ENCODE measurements at places on chromosomes 2 and 18. TPM values are rescaled to one million over a fixed set of nuclear protein-coding genes. Genes with fewer than 3 reads are reported as not detected.

ZC3H8 gene
- total RNA-seq, result 8.0 TPM

CFC1B gene
- not detected for total RNA-seq

RASGRP3 gene
- total RNA-seq, result 0.72 TPM

DNA sequence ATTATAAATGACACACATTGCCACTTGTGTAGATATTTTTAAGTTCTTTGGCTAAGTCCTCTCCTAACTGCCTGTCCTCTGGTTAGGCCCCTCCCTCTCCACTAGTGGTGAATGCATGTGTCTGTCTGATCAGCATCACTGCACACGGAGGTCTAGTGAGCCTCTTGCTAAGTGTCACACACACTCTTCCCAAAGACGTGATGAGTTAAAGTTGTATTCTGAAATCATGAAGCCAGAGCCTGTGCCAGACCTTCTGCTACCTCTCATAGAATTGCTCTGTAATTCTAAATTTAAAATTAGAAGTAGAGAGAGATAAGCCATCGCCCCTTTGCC is 41.3 kb downstream of the RALB start:
- DNase-seq, result no peak

- DNase-seq, result peak; percentile 54
Observed at GRCh38 chr2:42045352-42045751, 2.5 kb upstream of the PKDCC start.

DNA sequence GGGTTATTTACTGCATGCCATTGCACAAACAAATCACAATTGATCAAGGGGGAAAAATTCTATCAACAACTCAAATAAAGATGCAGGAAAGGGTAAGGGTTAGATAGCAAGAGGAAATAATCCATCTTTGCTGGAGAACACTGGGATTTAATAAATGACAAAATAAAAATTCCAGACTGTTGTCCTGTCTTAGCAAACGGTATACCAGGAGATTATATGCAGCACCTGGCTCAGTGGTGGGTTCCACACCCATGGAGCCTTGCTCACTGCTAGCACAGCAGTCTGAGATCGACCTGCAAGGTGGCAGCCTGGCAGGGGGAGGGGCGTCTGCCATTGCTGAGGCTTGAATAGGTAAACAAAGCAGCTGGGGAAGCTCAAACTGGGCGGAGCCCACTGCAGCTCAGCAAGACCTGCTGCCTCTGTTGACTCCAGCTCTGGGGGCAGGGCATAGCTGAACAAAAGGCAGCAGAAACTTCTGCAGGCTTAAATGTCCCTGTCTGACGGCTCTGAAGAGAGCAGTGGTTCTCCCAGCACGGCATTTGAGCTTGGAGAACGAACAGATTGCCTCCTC is 296.5 kb upstream of the THSD7B start:
- DNase-seq, result no peak

DNA sequence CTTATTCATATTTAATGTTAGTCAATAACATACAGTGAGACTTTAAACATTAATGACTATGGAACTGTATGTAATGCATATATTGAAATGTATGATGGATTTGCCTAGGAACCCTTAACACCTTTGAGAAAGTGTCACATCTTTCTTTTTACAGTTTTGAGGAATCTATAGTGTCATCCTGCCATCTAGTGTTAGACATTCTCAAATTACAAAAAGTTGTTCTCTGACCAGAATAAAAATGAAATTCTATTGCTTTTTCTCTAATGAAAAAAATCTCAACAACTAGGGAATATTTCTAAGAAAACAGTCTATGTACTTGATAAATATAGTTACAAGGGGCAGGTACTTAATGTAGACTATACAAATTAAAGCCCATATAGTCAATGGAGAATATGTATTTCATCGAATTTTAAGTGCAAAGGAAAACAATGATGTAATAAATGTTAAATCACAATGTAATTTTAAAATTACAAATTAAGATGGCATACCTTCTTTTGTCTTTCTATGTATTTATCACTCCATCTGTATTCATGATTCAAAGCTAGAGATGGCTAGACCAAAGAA is 5.1 kb upstream of the CALCRL start:
- DNase-seq, result no peak

DNA sequence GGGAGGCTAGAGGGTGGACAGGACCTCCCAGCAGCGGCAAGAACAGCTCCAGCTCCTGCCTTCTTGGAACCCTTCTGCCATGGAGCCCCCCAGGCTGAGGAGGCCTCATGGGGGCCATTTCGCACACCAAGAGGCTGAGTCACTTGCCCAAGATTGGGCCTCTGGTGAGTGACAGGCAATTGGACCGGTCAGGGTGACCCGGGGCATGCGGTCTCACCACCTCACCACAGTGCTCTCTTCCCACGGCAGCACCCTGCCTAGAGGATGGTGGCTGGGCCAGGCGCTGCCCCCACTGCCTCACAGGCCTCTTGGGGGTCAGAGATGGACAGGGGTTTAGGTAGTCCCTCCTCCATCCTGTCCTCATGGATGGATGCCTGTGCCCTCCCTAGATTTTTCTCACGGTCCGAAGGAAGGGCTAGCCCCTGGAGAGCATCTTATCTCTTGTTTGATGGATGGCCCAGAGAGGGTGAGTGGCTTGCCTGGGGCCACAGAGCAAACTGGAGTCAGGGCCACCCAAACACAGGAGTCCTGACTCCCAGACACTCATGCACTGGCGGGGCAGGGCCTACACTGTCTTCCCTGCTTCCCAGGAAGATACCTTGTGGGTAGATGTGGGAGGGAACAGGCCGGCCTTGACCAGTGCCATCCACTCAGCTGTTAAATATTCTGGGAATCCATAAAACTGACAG is 119.2 kb downstream of the INHBB start:
- peak; percentile 80 for DNase-seq

DNA sequence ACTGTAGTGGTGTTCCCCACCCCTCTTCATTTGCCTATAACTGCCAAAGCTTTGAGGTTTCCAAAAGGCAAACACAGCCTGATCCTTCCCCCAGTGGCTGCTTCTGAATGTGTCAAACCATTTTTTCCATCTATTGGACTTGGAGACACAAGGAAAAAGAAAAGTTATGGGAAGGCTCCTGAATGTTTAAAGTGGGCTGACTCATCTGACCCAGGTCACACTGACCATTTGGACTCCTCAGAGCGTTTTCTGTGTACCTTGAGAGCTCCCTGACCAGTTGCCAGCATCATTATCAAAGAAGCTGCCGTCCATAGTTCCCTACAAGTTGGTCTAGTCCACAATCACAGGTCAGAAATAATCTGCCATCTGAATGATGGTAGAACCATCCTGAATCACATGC is 123.4 kb upstream of the COL3A1 start:
- no peak for DNase-seq

DNA sequence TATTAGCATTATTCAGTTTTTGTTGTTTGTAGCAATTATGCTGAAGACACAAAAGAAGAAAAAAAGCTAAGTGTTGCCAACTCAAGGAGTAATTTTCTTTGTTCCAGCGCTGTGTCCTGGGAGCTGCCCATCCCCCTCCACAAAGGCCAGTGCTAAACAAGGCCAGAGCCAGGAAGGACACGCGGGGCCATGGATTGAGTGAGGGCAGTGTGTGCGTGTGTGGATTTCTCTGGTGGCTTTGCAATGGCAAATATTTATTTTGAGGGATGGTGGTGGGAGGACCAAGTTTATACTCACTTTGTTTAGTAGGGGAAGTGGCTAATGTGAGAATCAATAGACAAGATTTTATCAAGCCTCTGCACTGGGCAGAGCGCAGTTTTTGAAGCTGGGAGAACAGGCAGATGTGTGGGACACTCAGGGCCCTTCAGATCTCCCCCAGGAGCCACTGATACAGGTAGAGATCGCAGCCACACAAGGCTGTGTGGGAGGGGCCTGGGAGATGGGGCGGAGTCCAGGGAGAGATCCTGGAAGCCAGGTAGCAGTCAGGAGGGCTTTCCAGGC is 11.4 kb downstream of the AGAP1 start:
- no peak for DNase-seq
